ENCODE measurements at places on chromosomes 6 and 20. TPM values are rescaled to one million over a fixed set of nuclear protein-coding genes. Genes with fewer than 3 reads are reported as not detected.
A peak's percentile ranks its signal among the peaks of the same experiment; 100 is the strongest.

DNA sequence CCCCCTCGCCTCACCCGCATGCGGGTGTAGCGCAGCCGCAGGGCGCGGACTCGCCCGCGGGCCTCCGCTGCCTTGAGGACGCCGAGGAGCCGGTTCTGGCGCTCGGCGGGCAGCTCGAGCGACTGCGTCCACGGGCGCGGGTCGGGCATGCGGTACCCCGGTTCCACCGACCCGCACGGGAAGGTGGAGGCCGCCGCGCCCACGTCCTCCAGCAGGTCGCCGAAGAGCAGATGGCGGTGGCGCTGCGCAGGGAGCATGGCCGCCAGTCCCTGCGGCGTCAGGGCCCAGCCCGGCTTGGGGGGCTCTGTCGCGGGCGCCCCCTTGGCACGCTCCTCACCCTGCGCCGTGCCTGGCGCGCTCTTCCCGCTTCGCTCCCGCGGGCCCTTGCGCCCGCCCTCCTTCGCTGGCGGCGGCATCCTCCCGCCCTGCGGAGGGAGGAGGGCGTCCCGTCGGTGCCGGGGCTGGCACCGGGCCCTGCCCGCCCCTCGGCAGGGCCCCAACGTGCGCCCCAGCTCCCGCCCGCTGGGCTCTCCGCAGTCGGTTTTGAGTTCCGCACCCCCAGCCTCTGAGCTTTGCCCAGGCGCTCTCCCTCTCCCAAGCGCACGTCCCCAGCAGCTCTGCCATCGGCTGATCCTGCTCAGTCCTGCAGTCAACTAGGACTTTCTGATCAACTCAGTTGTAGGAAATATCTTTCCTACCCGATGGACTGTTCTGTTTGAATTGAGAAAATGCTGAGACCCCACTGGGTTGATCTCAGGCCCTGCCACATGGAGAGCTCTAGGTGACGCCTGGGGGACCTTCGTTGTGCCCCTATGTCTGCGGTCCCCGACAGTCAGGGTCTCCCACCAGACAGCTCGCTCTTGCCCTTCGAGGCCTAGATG is at the start of gene LKAAEAR1:
LKAAEAR1 (minus strand) TSS at position 595 of the 881 bp plus-strand sequence; CDS start at position 416, 179 bp downstream.
- H3K4me1 ChIP-seq, result peaks cover 9% of the 10 kb centered on the region
- H3K27me3 ChIP-seq, result no peaks in the 10 kb centered on the region
- 0 out of 2 replicates have a peak within 1 kb of the TSS, but pooled peaks have one; percentile 17 for H3K4me3 ChIP-seq
- H3K27ac ChIP-seq, result no peak within 1 kb of the TSS
- no peaks in the 10 kb centered on the region for H3K36me3 ChIP-seq

Gene CST5
- not detected for total RNA-seq

Gene SLC16A10
- 8.3 TPM for total RNA-seq

Gene MAS1
- total RNA-seq, result not detected

DNA sequence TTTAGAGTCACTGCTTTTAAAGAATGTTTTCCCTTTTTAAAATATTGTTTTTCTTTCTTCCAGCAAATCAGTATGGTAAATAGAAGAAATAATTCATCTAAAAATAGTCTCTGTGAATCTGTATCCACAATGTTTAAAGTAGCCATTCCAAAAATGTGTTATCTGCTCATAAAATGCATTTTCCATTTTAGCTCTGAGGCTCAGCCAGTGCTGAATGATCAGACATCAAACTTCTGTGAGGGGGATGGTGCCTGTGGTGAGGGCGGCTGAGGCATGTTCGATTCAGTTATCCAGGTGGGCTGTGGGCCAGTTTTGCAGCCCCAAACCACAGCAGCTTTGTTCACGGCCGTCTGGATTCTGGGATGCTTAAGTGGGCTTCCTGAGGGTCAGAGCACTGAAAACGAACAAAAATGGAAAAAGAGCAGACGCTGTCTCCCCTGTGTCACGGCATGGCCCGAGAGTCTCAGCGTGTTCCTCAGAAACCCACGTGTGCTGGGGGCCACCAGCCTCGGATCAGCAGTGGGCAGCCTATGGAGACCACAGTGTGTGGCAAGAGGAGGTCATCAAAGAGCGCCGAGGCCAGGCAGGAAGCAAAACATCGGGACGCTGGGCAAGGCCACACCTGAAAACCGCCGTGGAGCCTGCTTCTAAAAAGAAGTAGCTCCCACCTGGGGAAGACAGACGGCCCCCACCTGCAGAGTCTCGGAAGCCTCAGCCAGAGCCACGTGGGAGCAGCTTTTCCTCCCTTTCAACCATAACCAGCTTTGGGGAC is 134.9 kb upstream of the THBS2 start:
- H3K36me3 ChIP-seq, result no peaks in the 10 kb centered on the region
- H3K4me1 ChIP-seq, result no peaks in the 10 kb centered on the region
- no peaks in the 10 kb centered on the region for H3K27me3 ChIP-seq
- H3K27ac ChIP-seq, result no peak overlapping the region

GRCh38 chr6:18034798-18035202 is 47.4 kb upstream of the KIF13A start:
- no peaks in the 10 kb centered on the region for H3K4me1 ChIP-seq
- H3K4me3 ChIP-seq, result no peak overlapping the region
- DNase-seq, result peak; percentile 12
- no peak overlapping the region for H3K27ac ChIP-seq
- no peaks in the 10 kb centered on the region for H3K27me3 ChIP-seq
- H3K36me3 ChIP-seq, result no peaks in the 10 kb centered on the region

- DNase-seq, result no peak
- no peaks in the 10 kb centered on the region for H3K36me3 ChIP-seq
- no peaks in the 10 kb centered on the region for H3K27me3 ChIP-seq
- no peak overlapping the region for H3K27ac ChIP-seq
- no peaks in the 10 kb centered on the region for H3K4me1 ChIP-seq
Measured at GRCh38 chr6:170006900-170007467, 255.6 kb downstream of the ERMARD start.

DNA sequence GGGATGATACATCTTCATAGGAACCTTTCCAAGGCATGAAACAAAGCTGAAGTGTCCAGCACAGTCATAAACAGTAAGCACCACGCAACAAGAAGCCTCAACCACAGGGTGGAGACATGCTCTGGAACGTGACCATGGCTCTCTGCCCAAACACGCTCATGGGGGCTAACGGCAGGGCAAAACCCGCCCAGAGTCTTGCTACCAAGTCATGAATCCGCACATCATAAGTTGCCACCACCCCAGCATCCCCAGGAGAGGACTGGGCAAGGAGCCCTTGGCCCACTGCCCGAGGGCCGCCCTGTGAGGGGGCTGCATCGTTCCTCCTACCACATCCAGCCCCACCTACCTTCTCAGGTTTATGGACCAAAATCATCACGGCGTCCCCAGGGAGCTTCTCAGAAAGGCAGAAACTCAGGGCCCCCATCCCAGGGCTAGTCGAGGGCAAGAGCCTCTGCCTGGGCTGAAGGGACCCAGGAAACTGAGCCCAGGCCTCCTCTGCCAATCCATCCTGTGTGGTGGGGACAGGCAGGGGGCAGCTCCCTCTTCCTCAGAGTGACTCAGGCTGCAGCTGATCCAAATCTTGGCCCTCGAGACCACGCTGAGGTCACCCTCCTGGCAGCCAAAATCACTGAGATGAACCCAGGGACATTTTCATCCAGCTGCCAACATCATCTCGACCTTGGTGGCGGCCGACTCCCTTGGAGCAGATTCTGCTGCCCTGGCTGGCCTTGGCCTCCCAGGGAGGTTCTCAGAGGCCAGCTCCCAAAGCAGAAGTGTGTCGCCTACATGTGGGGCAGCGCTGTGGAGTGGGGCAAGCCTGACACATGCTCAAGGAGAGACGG is 42.6 kb downstream of the BMP7 start:
- H3K4me3 ChIP-seq, result no peak overlapping the region
- no peak overlapping the region for H3K27ac ChIP-seq
- no peak for DNase-seq
- H3K4me1 ChIP-seq, result peaks cover 3% of the 10 kb centered on the region
- no peaks in the 10 kb centered on the region for H3K27me3 ChIP-seq

Gene LIN28B
- total RNA-seq, result 0.25 TPM

Gene HLA-DPA1
- total RNA-seq, result 0.89 TPM

DNA sequence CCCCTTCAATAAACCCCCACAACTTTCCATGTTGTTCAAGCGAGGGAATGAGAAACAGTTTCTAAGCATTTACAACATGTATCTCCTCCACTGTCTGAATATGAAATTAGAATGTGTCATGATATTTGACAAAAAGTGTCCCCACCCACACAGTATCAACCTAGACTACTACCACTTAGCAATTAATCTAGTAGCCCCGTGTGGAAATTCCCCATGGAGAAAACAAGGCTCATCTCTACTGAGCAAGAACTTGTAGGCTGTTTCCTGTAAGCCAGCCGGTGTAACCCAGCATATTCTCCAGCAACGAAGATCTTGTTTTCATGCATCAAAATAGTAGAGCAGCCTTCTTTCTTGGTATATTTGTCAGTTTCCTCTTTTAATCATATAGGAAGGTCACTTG is 115.0 kb downstream of the IRF4 start:
- no peak for DNase-seq
- no peak overlapping the region for H3K4me3 ChIP-seq
- no peaks in the 10 kb centered on the region for H3K4me1 ChIP-seq
- no peaks in the 10 kb centered on the region for H3K36me3 ChIP-seq
- no peak overlapping the region for H3K27ac ChIP-seq
- H3K27me3 ChIP-seq, result no peaks in the 10 kb centered on the region

- DNase-seq, result no peak
- no peak overlapping the region for H3K27ac ChIP-seq
- H3K36me3 ChIP-seq, result peaks cover 10% of the 10 kb centered on the region
- H3K4me3 ChIP-seq, result no peak overlapping the region
- H3K27me3 ChIP-seq, result no peaks in the 10 kb centered on the region
Measured at GRCh38 chr6:158629367-158630221, 14.9 kb downstream of the DYNLT1 start.

Gene UNC93A
- not detected for total RNA-seq

GRCh38 chr20:19212821-19213502 is 520 bp downstream of the SLC24A3 start:
- no peak overlapping the region for H3K4me3 ChIP-seq
- no peak for DNase-seq
- no peaks in the 10 kb centered on the region for H3K4me1 ChIP-seq
- H3K27me3 ChIP-seq, result no peaks in the 10 kb centered on the region
- no peaks in the 10 kb centered on the region for H3K36me3 ChIP-seq

- no peak for DNase-seq
- H3K4me3 ChIP-seq, result no peak overlapping the region
- H3K36me3 ChIP-seq, result no peaks in the 10 kb centered on the region
Measured at GRCh38 chr20:8504030-8504429, 372.0 kb downstream of the PLCB1 start.

Gene SLC35F1
- 0.07 TPM for total RNA-seq

Gene OR12D3
- total RNA-seq, result not detected

GRCh38 chr20:44888226-44889103 is 3.0 kb downstream of the YWHAB start:
- no peak for DNase-seq
- H3K27ac ChIP-seq, result no peak overlapping the region
- H3K4me3 ChIP-seq, result no peak overlapping the region
- H3K36me3 ChIP-seq, result peaks cover 16% of the 10 kb centered on the region
- peaks cover 18% of the 10 kb centered on the region for H3K4me1 ChIP-seq
- no peaks in the 10 kb centered on the region for H3K27me3 ChIP-seq

Gene FERMT1
- 34.9 TPM for total RNA-seq

Gene SIRPD
- total RNA-seq, result not detected

DNA sequence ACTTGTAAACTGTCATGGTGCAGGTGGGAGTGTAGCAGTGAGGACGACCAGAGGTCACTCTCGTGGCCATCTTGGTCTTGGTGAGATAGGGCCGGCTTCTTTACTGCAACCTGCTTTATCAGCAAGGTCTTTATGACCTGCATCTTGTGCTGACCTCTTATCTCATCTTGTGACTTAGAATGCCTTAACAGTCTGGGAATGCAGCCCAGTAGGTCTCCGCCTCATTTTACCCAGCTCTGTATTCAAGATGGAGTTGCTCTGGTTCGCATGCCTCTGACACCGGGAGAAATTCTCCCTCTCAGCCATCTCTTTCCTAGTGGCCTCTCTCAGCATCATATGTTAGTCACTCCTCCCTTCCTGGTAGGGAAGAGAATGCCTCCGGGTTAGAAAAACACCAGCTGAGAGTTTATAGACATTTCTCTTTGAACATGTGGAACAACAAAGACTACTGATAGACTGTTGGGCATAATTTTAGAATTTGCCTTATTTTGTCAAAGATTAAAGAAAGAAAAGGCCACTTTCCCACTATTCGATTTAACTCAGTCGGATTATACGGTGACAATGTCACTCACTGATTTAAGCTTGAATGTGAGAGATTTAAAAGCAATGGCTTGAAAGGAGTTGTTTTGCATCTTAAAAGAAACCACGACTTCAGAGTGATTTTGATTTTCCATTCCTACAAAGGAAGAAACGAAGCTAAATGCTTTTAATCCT is 67.9 kb upstream of the SNX9 start:
- DNase-seq, result no peak
- no peaks in the 10 kb centered on the region for H3K27me3 ChIP-seq
- H3K27ac ChIP-seq, result no peak overlapping the region
- no peaks in the 10 kb centered on the region for H3K36me3 ChIP-seq

DNA sequence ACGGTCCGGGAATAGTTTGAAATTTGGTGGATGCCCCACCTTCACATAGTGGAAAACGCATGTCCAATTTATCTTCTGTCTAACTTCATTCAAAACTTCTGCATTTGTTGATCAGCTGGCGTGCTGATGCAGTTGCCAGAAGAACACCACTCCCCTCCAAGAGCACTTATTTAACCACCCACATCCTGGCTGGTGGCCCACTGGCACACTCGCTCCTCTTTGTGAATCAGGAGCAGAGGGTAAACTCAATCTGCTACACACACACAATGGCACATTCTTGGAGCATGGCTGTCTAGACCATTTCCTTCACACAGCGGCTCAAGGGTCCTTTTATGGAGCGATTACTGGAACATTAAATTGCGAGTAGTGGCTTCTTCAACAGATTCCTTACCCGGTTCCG is 55.1 kb upstream of the CEP162 start:
- no peak overlapping the region for H3K4me3 ChIP-seq
- no peaks in the 10 kb centered on the region for H3K36me3 ChIP-seq
- DNase-seq, result no peak
- no peak overlapping the region for H3K27ac ChIP-seq

Data from HCT116 (cell line).